ENCODE measurements at places on chromosomes 11 and 22. TPM values are rescaled to one million over a fixed set of nuclear protein-coding genes. Genes with fewer than 3 reads are reported as not detected.
A peak's percentile ranks its signal among the peaks of the same experiment; 100 is the strongest.

CCDC87 gene
- total RNA-seq = 0.13 TPM

DNA sequence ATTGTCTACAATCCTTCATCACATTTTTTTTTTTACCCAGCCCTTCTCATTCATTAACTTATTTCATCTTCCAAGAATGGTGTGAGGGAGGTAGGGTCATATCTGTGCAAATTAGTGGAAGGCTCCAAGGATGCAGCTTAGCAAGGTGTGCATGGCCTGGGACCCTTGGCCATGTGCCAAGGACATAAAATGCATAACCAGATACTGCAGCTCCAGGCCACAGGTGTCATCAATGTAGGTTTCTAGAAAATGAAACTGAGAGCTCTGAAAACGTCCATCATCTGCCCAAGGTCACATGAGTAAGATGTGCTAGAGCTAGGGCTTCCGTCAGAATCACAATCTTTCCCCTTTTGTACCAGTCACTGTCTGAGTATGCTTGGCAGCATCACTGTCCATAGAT, 29.8 kb downstream of the ANKK1 start:
- no peaks in the 10 kb centered on the region for H3K4me1 ChIP-seq
- DNase-seq = no peak
- H3K27me3 ChIP-seq = no peaks in the 10 kb centered on the region
- no peak overlapping the region for H3K27ac ChIP-seq
- H3K36me3 ChIP-seq = no peaks in the 10 kb centered on the region
- no peak overlapping the region for H3K4me3 ChIP-seq

- no peak for DNase-seq
- H3K4me1 ChIP-seq = no peaks in the 10 kb centered on the region
- H3K27ac ChIP-seq = no peak overlapping the region
- no peaks in the 10 kb centered on the region for H3K36me3 ChIP-seq
- H3K27me3 ChIP-seq = peaks cover 6% of the 10 kb centered on the region
- no peak overlapping the region for H3K4me3 ChIP-seq
Measured at GRCh38 chr11:61480994-61481335, 27.6 kb upstream of the LRRC10B start.

- no peak for DNase-seq
- no peak overlapping the region for H3K4me3 ChIP-seq
- no peak overlapping the region for H3K27ac ChIP-seq
Measured at GRCh38 chr11:126485986-126486635, 130.6 kb downstream of the ST3GAL4 start.

DDTL gene
- not detected for total RNA-seq

GRCh38 chr11:114163229-114163631, 103.7 kb downstream of the ZBTB16 start:
- H3K4me3 ChIP-seq = peak overlapping the region; percentile 59
- H3K36me3 ChIP-seq = peaks cover 5% of the 10 kb centered on the region
- H3K4me1 ChIP-seq = peaks cover 78% of the 10 kb centered on the region
- H3K27ac ChIP-seq = peak overlapping the region; percentile 95

GRCh38 chr11:116534270-116534975, 238.4 kb downstream of the BUD13 start:
- no peak overlapping the region for H3K27ac ChIP-seq
- H3K4me3 ChIP-seq = no peak overlapping the region
- H3K27me3 ChIP-seq = peaks cover 3% of the 10 kb centered on the region

KCNJ1 gene
- not detected for total RNA-seq

GRCh38 chr22:50713008-50713385, 25.0 kb upstream of the ACR start:
- H3K4me1 ChIP-seq = peaks cover 10% of the 10 kb centered on the region
- no peaks in the 10 kb centered on the region for H3K36me3 ChIP-seq
- H3K27ac ChIP-seq = no peak overlapping the region
- DNase-seq = no peak
- H3K4me3 ChIP-seq = no peak overlapping the region

GRCh38 chr22:49958931-49959781, 1.4 kb upstream of the PIM3 start:
- peaks cover 44% of the 10 kb centered on the region for H3K4me1 ChIP-seq
- H3K4me3 ChIP-seq = peak overlapping the region; percentile 92
- peak overlapping the region; percentile 90 for H3K27ac ChIP-seq
- no peak for DNase-seq

DNA sequence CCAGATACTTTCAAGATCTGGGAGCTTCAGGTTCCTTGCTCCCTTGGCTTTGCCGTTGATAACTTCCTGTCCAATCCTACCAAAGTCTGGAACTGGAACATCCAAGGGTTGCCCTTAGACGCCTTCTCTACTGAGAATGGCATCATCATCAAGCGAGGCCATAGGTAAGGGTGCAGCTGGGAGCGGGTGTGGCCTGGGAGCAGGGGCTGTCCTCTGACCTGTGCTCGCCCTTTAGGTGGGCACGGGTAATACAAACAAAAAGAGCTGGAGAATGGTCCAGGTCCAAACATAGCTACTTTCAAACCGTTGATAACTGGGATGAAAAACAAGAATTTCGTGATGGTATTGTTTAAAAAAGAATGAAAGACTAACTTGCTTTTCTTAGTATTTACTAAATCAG, 25.0 kb downstream of the CASP12 start:
- H3K27me3 ChIP-seq = no peaks in the 10 kb centered on the region
- H3K4me3 ChIP-seq = no peak overlapping the region
- H3K4me1 ChIP-seq = no peaks in the 10 kb centered on the region
- H3K36me3 ChIP-seq = no peaks in the 10 kb centered on the region

DNA sequence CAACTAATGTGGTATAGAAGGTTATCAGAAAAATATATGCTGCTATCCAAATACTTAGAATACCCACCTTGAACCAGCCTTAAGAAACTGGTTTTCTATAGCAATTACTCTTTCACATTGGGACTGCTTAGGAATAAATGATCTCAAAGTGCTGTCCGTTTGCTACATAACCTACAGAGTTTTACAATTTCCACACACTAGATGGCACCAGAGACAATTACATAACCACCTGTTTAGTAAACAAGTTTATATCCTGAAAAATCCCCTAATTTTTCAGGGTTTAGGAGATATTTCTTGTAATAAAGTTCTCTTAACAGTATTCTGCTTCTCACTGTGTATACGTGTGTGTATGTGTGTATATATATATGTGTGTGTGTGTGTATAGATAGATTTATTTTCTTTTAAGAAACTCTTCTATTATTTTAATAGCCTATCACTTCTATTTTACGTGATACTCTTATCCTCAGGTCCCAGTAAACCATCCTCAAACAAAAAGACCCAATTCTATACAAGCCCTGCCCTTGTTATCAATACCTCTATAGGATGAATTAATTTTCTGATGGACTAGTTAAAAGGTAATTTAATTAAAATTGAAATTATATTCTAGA, 6.7 kb upstream of the OR5I1 start:
- H3K4me3 ChIP-seq = no peak overlapping the region
- no peaks in the 10 kb centered on the region for H3K36me3 ChIP-seq
- H3K4me1 ChIP-seq = no peaks in the 10 kb centered on the region
- no peak for DNase-seq

DNA sequence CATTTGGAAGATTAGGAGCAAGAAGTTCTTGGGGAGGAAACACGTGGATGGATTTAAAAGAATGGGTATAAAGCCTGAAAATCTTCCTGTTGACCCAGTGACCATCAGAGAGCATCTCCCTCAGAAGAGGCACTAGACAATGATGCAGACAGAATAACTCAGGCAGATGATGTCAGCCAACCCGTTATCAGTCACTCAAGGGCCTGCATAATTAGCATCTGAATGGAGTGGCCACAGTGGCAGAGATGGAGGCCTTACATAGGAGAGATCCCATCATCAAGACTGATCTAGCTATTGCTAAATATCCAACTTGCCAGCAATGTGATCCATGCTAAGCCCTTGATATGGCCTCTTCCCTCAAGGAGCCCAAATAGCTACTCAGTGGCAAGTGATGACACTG, 70.7 kb upstream of the CD82 start:
- no peak overlapping the region for H3K27ac ChIP-seq
- H3K4me3 ChIP-seq = no peak overlapping the region
- DNase-seq = no peak
- no peaks in the 10 kb centered on the region for H3K27me3 ChIP-seq
- no peaks in the 10 kb centered on the region for H3K36me3 ChIP-seq
- no peaks in the 10 kb centered on the region for H3K4me1 ChIP-seq

GRCh38 chr11:78039919-78040671, 17.0 kb upstream of the KCTD14 start:
- peak overlapping the region; percentile 27 for H3K27ac ChIP-seq
- peak overlapping the region; percentile 3 for H3K4me3 ChIP-seq
- peaks cover 8% of the 10 kb centered on the region for H3K4me1 ChIP-seq
- no peaks in the 10 kb centered on the region for H3K27me3 ChIP-seq

DNA sequence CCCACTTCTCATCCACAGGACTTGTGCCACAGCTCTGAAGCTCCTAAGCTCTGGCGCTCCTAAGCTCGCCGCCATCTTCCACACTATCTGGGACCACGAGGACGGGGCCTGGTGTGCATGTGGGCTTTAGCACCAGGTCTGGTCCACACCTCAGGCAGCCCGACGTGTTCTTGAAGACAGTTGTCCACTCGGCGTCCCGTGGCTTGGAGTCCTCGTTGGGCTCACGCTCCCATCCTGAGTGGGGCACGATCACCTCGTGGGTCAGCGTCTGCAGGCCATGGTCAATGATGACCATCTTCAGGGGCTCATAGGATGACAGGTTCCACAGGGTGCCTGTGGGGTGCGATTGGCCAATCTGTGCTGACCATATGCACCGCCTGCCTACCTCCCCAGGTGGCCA, 37.1 kb upstream of the TXNRD2 start:
- no peak overlapping the region for H3K27ac ChIP-seq
- H3K4me3 ChIP-seq = no peak overlapping the region

GRCh38 chr11:27194976-27195375, 154.4 kb downstream of the BBOX1 start:
- DNase-seq = no peak
- no peak overlapping the region for H3K27ac ChIP-seq

- H3K36me3 ChIP-seq = no peaks in the 10 kb centered on the region
- H3K4me1 ChIP-seq = peaks cover 12% of the 10 kb centered on the region
- DNase-seq = no peak
- H3K4me3 ChIP-seq = no peak overlapping the region
- no peaks in the 10 kb centered on the region for H3K27me3 ChIP-seq
Measured at GRCh38 chr22:32544953-32545558, 70.4 kb downstream of the FBXO7 start.

- no peaks in the 10 kb centered on the region for H3K36me3 ChIP-seq
- H3K27ac ChIP-seq = no peak overlapping the region
- no peaks in the 10 kb centered on the region for H3K27me3 ChIP-seq
- DNase-seq = no peak
- H3K4me1 ChIP-seq = no peaks in the 10 kb centered on the region
Measured at GRCh38 chr11:81492923-81493445, 1240.7 kb downstream of the FAM181B start.

DNA sequence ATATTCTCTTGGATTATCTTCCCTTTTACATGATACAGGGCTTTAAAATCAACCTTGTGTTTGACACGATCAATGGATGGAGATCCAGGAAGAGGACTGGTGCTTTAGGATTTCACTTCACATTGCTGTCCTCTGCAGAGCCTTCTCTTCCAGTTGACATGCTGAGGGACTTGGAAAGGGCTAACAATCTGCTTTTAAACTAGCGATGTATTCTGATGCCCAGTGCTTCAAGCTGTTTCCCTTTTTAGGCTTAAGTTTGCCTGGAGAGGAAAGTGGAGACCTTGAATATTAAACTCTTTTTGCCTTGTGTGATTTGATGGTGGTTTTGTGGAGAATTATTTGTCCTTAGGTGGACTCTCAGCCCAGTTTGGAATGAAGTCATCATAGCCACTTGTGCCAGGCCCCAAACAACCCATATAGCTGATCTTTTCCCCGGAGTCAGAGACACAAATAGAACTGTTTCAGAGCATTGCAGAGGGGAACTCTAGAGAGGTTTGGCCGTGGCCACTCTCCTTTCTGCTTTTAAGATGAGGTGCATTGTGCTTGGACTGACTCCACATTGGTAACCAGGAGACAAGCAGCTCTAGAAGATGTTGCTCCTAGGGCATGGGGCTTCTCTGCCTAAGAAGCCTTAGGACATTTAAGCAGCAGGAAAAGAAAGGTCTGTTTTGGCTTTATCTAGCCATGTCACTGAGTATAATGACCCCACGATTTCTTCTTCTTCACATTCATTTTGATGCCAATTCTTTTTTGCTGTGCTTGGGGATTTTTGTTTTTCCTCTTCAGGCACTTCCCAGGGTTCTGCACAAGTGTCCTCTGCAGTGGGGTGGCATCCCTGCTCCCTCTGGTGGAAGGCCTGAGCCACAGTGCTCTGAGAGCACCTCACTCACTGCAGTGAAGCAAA, 152.8 kb downstream of the NCAM1 start:
- H3K27ac ChIP-seq = no peak overlapping the region
- peak; percentile 48 for DNase-seq
- no peak overlapping the region for H3K4me3 ChIP-seq
- H3K27me3 ChIP-seq = no peaks in the 10 kb centered on the region
- no peaks in the 10 kb centered on the region for H3K36me3 ChIP-seq
- H3K4me1 ChIP-seq = peaks cover 33% of the 10 kb centered on the region

DNA sequence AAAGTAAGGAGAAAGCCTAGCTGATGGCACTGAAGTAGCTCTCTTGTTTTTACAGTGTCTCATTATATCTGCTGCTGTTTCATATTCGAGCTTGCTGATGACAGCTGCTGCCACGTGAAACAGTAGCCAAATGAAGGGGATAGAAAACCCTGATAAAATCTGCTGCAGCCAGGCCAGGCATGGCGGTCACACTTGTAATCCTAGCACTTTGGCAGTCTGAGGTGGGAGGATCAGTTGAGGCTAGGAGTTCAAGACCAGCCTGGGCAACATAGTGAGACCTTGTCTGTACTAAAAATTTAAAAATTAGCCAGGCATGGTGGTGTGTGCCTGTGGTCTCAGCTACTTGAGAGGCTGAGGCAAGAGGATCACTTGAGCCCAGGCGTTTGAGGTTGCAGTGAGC, 13.4 kb downstream of the IFT46 start:
- no peaks in the 10 kb centered on the region for H3K27me3 ChIP-seq
- H3K4me1 ChIP-seq = no peaks in the 10 kb centered on the region
- no peaks in the 10 kb centered on the region for H3K36me3 ChIP-seq

- no peaks in the 10 kb centered on the region for H3K27me3 ChIP-seq
- H3K27ac ChIP-seq = no peak overlapping the region
- H3K36me3 ChIP-seq = no peaks in the 10 kb centered on the region
- H3K4me3 ChIP-seq = no peak overlapping the region
- DNase-seq = no peak
Measured at GRCh38 chr11:63244862-63245261, 1.5 kb upstream of the SLC22A25 start.

DNA sequence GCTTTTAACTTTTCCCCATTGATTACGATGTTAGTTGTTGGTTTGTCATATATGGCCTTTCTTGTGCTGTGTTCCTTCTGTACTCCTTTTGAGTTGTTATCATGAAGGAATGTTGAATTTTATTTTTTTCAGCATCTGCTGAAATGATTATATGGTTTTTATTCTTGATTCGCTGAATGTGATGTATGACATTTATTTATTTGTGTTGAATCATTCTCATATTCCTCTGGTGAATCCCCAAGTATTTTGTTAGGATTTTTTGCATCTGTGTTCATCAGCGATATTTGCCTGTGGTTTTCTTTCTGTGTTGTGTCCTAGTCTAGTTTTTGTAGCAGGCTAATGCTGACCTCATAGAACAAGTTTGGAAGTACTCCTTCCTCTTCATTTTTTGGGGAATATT, 78.2 kb downstream of the GGT1 start:
- no peak overlapping the region for H3K4me3 ChIP-seq
- H3K4me1 ChIP-seq = no peaks in the 10 kb centered on the region
- DNase-seq = no peak
- no peaks in the 10 kb centered on the region for H3K36me3 ChIP-seq
- H3K27me3 ChIP-seq = peaks cover 7% of the 10 kb centered on the region
